ENCODE measurements at places on chromosomes 1 and 21. TPM values are rescaled to one million over a fixed set of nuclear protein-coding genes. Genes with fewer than 3 reads are reported as not detected.

DNA sequence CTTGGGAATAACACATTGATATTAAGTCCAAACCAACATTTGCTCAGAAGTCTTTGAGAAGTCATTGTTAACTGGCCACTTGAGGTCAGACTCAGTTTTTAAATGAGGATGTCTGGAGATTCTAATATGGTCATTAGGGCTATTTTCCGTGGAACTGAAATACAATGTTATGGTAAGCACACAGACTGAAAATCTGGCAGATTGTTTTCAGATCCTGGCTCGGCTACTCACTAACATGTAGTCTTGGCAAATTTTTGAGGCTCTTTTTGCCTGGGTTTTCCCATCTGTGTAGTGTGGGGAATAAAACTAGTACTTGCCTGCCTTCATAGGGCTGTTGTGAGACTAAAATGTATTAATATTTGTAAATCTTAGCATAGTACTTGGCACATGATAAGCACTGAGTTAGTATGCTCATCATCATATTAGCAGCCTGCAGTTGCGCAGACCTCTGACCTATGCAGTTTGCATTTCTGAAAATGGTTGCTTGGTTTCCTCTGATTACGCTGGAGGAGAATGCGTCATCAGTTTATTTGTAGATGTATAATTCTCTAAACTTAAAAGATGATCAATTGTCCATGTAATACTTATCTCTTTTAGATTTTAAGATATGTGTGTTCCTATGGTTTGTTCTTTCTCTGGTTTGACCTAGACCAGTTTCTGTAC, 100.8 kb downstream of the C1orf21 start:
- H3K4me3 ChIP-seq, result no peak overlapping the region
- peaks cover 13% of the 10 kb centered on the region for H3K4me1 ChIP-seq
- H3K27ac ChIP-seq, result no peak overlapping the region
- no peaks in the 10 kb centered on the region for H3K27me3 ChIP-seq

The KRTAP11-1 gene
- total RNA-seq, result not detected

The OR10T2 gene
- not detected for total RNA-seq

GRCh38 chr1:206808615-206809014, 36.3 kb upstream of the IL10 start:
- peaks cover 6% of the 10 kb centered on the region for H3K4me1 ChIP-seq
- H3K27me3 ChIP-seq, result no peaks in the 10 kb centered on the region
- DNase-seq, result peak; percentile 85

The ADAMTS4 gene
- total RNA-seq, result 0.14 TPM

GRCh38 chr1:1230656-1231399, 973 bp downstream of the SDF4 start:
- no peaks in the 10 kb centered on the region for H3K27me3 ChIP-seq
- H3K36me3 ChIP-seq, result peaks cover 38% of the 10 kb centered on the region
- H3K4me1 ChIP-seq, result peaks cover 50% of the 10 kb centered on the region
- H3K4me3 ChIP-seq, result peak overlapping the region; percentile 89
- H3K27ac ChIP-seq, result peak overlapping the region; percentile 76
- DNase-seq, result peak; percentile 47

- H3K4me3 ChIP-seq, result no peak overlapping the region
- H3K4me1 ChIP-seq, result no peaks in the 10 kb centered on the region
- no peak for DNase-seq
- no peak overlapping the region for H3K27ac ChIP-seq
- H3K36me3 ChIP-seq, result no peaks in the 10 kb centered on the region
These were observed 11.2 kb upstream of the SPRR4 start for GRCh38 chr1:152959273-152959672.

The C1orf56 gene
- total RNA-seq, result 1.6 TPM

The CD52 gene
- total RNA-seq, result 485 TPM

- H3K4me1 ChIP-seq, result no peaks in the 10 kb centered on the region
- DNase-seq, result no peak
These were observed 72.1 kb upstream of the CNTN2 start for GRCh38 chr1:204970937-204971336.

GRCh38 chr1:147611021-147611426, 59.3 kb downstream of the ACP6 start:
- H3K4me3 ChIP-seq, result no peak overlapping the region
- no peak overlapping the region for H3K27ac ChIP-seq
- H3K36me3 ChIP-seq, result peaks cover 17% of the 10 kb centered on the region
- no peaks in the 10 kb centered on the region for H3K4me1 ChIP-seq
- no peak for DNase-seq
- no peaks in the 10 kb centered on the region for H3K27me3 ChIP-seq

DNA sequence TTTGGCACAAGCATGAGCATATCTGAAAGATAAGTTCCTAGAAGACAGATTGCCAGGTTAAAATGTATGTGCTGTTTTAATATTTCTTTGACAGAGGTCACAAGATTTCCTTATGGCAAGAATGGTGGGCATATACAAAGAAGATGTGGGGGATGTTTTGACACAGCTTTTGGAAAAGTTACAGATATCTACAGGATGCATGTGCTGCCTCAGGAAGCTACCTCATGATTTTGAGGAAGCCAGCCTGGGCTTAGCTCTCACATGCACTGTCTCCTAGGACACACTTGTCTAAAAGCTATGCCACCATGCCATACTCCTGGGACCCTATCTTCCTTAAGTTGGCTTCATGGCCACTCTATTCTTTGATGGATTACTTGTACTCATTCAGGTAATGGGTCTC, 99.9 kb downstream of the C1orf94 start:
- H3K27ac ChIP-seq, result no peak overlapping the region
- H3K27me3 ChIP-seq, result no peaks in the 10 kb centered on the region
- DNase-seq, result no peak
- H3K4me3 ChIP-seq, result no peak overlapping the region

GRCh38 chr21:43283136-43283924, 114.5 kb downstream of the CRYAA start:
- H3K27me3 ChIP-seq, result no peaks in the 10 kb centered on the region
- H3K4me1 ChIP-seq, result no peaks in the 10 kb centered on the region
- no peak overlapping the region for H3K4me3 ChIP-seq
- H3K27ac ChIP-seq, result no peak overlapping the region
- no peak for DNase-seq
- no peaks in the 10 kb centered on the region for H3K36me3 ChIP-seq

The TCEA3 gene
- total RNA-seq, result 1.5 TPM

DNA sequence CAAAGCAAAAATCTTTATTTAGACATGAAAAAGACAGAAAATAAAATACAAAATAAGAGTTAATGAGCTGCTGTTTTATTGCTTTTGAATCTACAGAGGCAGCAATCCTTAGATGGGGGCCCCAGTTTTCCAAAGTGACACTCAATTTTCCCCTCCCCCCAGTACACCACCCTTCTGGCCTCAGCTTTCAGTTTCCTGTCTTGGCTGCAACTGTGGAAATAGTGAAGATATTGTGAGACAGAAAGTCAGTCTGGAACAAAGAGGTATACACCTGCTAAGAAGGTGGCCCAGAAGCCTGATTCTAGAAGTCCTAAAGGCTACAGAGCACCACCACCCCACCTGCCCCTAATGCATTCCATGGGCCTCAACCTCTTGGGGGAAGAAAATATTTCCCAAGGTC, 1.1 kb upstream of the MTMR11 start:
- no peaks in the 10 kb centered on the region for H3K36me3 ChIP-seq
- no peak overlapping the region for H3K4me3 ChIP-seq
- DNase-seq, result no peak
- no peaks in the 10 kb centered on the region for H3K27me3 ChIP-seq
- H3K27ac ChIP-seq, result no peak overlapping the region

- no peak for DNase-seq
- no peak overlapping the region for H3K27ac ChIP-seq
- H3K4me1 ChIP-seq, result peaks cover 7% of the 10 kb centered on the region
- peaks cover 2% of the 10 kb centered on the region for H3K27me3 ChIP-seq
- H3K4me3 ChIP-seq, result no peak overlapping the region
- no peaks in the 10 kb centered on the region for H3K36me3 ChIP-seq
These were observed 90.1 kb downstream of the PRDM16 start for GRCh38 chr1:3159121-3159520.

- no peak overlapping the region for H3K4me3 ChIP-seq
- no peak overlapping the region for H3K27ac ChIP-seq
- H3K27me3 ChIP-seq, result no peaks in the 10 kb centered on the region
These were observed 161.8 kb downstream of the TPR start for GRCh38 chr1:186213225-186213607.

GRCh38 chr1:167922023-167922422, 8.1 kb upstream of the ADCY10 start:
- no peaks in the 10 kb centered on the region for H3K4me1 ChIP-seq
- H3K27ac ChIP-seq, result no peak overlapping the region
- no peaks in the 10 kb centered on the region for H3K27me3 ChIP-seq
- no peak for DNase-seq
- no peak overlapping the region for H3K4me3 ChIP-seq

DNA sequence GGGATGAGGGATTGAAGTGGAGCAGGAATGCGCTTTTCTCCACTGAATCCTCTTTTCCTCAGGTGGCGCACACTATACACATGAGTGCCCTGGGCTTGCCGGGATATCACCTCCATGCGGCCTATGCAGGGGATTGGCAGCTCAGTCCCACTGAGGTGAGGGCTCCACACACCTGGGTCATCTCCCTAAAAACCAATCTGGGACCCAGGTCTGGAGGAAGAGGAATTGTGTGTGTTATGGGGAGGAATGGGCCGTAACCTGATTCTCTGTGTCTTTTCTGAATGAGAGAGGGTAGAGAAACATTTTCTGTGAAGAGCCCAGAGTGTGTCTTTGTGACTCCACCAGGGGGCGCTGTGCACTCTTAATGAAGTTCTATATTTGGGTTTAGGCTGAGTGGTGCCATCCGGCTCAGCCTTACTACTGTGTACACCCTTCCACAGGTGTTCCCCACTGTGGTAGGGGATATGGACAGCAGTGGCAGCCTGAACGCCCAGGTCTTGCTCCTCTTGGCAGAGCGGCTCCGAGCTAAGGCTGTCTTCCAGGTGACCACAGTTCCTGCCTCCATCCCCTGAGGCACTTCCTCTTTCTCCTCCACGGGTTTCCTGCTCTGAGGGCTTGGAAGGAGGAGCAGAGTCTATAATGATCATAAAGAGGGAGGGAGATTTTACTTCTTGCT, 1.5 kb downstream of the TOMM40L start:
- no peaks in the 10 kb centered on the region for H3K27me3 ChIP-seq
- H3K4me3 ChIP-seq, result no peak overlapping the region
- peaks cover 32% of the 10 kb centered on the region for H3K4me1 ChIP-seq
- no peak overlapping the region for H3K27ac ChIP-seq
- peak; percentile 83 for DNase-seq
- peaks cover 19% of the 10 kb centered on the region for H3K36me3 ChIP-seq

DNA sequence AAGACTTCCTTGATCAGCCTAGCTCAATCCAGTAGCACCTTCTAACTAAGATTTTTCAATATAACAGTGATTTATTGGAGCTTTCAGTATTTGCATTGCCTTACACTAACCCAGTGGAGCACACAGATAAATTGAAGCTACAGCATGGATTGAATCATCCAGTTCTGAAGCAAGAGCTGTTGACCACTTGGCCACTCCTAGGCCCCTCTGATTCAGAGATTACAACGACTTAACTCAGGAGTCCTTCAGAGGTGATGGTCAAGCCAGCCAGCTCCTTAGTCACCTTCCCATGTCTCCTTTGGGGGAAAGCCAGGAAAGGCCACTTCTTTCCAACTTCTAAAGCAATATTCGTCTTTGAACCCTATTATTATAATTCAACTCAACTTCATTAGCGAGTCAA, 151.8 kb downstream of the TENT5C start:
- H3K36me3 ChIP-seq, result no peaks in the 10 kb centered on the region
- H3K27me3 ChIP-seq, result peaks cover 6% of the 10 kb centered on the region
- no peak overlapping the region for H3K27ac ChIP-seq
- H3K4me3 ChIP-seq, result no peak overlapping the region

The ATP6V1G3 gene
- total RNA-seq, result not detected

DNA sequence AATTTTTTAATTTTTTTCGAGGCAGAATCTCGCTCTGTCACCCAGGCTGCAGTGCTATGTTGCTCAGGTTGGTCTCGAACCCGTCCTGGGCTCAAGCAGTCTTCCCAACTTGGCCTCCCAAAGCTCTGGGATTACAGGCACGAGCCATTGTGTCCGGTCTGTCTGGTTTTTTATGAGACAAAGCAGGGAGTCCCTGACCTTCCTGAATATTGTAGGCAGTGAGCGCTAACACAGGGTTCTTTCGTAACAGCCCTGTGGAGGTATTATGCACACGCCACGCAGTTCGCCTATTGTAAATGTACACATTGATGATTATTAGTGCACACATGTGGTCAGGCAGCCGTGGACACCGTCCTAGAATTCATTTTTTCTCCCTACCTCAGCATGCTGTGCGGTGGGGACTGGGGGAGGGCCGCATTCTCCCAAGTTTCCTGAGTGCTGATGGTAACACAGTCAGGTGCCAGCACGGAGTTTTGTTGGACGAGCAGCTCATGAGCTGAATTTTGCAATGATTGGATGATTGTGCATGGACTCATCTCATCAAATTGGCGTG, 19.6 kb downstream of the SPSB1 start:
- no peaks in the 10 kb centered on the region for H3K27me3 ChIP-seq
- H3K4me3 ChIP-seq, result no peak overlapping the region
- H3K36me3 ChIP-seq, result no peaks in the 10 kb centered on the region
- H3K4me1 ChIP-seq, result no peaks in the 10 kb centered on the region
- DNase-seq, result no peak
- no peak overlapping the region for H3K27ac ChIP-seq

The EXOSC10 gene
- 94.9 TPM for total RNA-seq

DNA sequence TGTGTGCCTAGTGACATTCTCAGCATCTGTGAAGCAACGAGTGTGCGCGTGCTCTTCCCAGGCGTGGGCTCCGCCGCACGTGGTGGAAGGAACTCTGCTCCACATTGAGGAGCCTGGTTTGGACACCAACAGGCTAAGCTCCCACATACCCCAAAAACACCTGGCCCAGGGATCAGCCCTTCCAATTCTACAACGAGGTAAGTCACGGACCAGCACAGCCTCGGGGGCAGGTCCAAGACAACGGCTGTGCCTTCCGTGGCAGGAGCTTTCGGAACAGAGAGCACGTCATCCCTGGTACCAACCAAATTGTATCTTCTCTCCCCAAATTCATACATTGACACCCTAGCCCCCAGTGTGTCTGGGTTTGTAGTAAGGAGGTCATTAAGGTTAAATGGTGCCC, 27.2 kb upstream of the PDE9A start:
- DNase-seq, result no peak
- no peak overlapping the region for H3K27ac ChIP-seq
- H3K36me3 ChIP-seq, result no peaks in the 10 kb centered on the region
- no peak overlapping the region for H3K4me3 ChIP-seq
- H3K27me3 ChIP-seq, result no peaks in the 10 kb centered on the region

DNA sequence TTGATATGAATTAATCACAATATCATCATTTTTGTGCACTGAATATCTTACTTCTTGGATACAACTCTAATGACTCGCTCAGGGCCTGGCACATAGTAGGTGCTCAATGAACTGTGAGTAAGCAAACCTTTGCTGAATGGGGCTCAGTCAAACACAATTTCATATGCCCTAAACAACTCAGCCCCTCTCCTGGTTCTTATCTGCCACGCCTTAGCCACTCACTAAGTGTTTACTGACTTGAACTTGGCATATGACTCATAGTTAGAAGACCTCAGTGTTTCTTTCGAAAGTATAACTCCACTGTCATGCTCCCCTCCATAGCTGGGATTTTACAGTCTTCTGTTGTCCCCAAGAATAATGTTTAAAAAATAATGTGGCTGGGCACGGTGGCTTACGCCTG, 4.8 kb upstream of the IFNLR1 start:
- H3K27ac ChIP-seq, result peak overlapping the region; percentile 24
- H3K27me3 ChIP-seq, result peaks cover 2% of the 10 kb centered on the region
- no peak overlapping the region for H3K4me3 ChIP-seq
- peaks cover 42% of the 10 kb centered on the region for H3K4me1 ChIP-seq

GRCh38 chr1:109878531-109879104, 32.0 kb upstream of the CSF1 start:
- no peaks in the 10 kb centered on the region for H3K36me3 ChIP-seq
- no peaks in the 10 kb centered on the region for H3K4me1 ChIP-seq
- peaks cover 4% of the 10 kb centered on the region for H3K27me3 ChIP-seq
- no peak for DNase-seq
- H3K4me3 ChIP-seq, result no peak overlapping the region
